ENCODE measurements at places on chromosomes 7 and 10.
A peak's percentile ranks its signal among the peaks of the same experiment; 100 is the strongest.

DNA sequence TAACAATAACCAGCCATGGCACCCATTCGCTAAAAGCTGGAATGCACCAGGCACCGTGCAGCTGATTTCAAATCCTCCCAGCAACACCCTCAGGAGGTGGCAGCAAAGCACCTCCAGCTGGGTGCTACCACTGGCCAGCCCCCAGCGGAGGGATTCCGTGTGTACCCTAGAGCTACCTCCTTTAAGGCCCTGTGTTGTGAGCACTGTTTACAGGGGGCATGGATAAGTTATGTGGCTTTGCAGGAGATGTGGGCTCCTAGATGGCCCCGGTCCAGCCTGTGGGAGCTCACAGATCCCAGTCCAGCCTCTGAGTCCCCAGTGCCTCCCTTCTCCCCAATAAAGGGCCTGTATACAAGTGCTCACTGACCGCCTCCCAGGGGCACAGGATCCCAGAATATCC, 27.1 kb downstream of the TNRC18 start:
- DNase-seq = peak; percentile 37

DNA sequence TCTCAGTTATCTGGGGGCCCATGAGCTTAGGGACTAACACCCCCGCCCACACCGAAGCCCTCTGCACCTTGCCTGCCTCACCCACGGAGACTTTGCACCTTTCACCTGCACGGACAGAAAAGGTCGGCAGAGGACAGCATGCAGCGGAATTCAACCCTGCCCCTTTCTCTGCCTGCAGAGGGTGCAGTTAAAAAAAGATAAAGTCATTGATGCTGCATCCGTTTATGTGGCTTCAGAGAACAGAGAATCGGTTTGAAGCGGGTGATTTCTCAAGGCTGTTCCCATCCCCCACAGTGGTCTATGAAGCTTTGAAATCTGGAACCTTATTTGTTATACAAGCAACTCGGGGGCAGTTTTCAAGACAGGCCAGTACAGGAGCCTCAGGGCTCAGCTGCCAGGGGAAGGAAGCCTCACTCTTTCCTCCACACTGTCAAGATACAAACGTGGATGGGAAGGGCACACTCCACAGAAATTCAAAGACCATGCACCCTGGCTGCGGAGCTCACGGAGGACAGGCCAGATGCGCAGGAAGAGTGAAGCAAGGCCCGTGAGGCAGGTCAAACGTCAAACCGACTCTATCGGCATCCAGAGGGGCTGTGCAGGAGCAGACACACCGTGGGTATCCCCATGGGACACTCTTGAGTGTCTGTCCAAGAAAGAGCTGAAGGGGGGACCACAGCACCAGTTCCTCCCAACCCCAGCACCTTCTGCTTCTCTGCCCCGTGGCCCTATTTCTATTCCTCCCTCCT, 66.3 kb downstream of the INSIG1 start:
- DNase-seq = no peak

- DNase-seq = no peak
Observed at GRCh38 chr7:145959981-145960380, 156.6 kb upstream of the CNTNAP2 start.

GRCh38 chr10:20877986-20878983, 18.8 kb downstream of the NEBL start:
- no peak for DNase-seq

All from anterior cingulate cortex (tissue), 58 donors.